Right lobe of liver (tissue), 6 donors: ENCODE measurements at places on chromosomes 2 and 18. TPM values are rescaled to one million over a fixed set of nuclear protein-coding genes. Genes with fewer than 3 reads are reported as not detected.
A peak's percentile ranks its signal among the peaks of the same experiment; 100 is the strongest.

CRYGC gene
- not detected for total RNA-seq

IGFBP5 gene
- 51.2 TPM for total RNA-seq

- no peak for DNase-seq
- no peaks in the 10 kb centered on the region for H3K36me3 ChIP-seq
- no peak overlapping the region for H3K27ac ChIP-seq
Measured at GRCh38 chr2:36858551-36859365, 107.6 kb downstream of the STRN start.

DNA sequence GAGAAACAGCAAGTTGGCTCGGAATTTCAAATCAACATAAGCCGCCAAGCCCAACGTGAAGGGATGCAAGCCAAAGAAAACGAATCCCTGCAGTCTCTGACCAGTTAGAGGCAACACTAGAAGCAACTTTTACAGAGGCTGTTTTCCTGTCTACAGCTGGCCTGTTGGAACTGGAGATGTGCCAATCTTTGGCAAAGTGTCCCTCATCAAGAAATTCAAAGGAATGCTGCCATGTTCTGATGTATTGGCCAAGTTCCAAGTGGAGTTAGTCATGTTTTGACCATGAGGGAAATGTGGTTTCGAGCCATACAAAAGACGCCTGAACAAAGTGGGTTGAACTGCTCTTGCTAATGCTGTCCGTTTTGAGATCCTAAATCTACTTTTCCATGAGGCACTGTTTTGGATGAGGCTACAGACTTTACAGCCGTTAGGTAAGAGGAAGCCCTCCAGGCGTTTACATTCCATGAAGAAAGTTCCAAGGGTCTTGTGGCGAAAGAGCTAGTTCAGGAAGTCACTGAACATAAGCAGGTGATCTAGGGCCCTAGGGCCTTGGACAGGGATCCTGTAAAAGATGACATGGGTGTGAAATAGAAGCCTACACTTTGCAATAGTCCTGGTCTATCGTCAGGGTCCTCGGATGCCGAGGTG is 140.7 kb upstream of the PXDN start:
- H3K4me3 ChIP-seq = no peak overlapping the region
- H3K27me3 ChIP-seq = no peaks in the 10 kb centered on the region
- DNase-seq = peak; percentile 3
- no peak overlapping the region for H3K27ac ChIP-seq
- no peaks in the 10 kb centered on the region for H3K36me3 ChIP-seq

DNA sequence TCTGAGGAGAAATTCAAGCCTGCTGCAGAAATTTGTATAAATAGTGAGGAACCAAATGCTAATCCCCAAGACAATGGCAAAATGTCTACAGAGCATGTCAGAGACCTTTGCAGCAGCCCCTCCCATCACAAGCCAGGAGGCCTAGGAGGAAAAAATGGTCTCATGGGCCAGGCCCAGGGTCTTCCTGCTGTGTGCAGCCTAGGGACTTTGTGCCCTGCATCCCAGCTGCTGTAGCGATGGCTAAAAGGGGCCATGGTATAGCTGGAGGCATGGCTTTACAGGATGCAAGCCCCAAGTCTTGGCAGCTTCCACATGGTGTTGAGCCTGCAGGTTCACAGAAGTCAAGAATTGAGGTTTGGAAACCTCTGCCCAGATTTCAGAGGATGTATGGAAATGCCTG is 191.2 kb upstream of the BCL2L11 start:
- no peak overlapping the region for H3K27ac ChIP-seq
- no peak overlapping the region for H3K4me3 ChIP-seq
- no peaks in the 10 kb centered on the region for H3K36me3 ChIP-seq
- no peak for DNase-seq
- H3K4me1 ChIP-seq = no peaks in the 10 kb centered on the region
- H3K27me3 ChIP-seq = no peaks in the 10 kb centered on the region

DNA sequence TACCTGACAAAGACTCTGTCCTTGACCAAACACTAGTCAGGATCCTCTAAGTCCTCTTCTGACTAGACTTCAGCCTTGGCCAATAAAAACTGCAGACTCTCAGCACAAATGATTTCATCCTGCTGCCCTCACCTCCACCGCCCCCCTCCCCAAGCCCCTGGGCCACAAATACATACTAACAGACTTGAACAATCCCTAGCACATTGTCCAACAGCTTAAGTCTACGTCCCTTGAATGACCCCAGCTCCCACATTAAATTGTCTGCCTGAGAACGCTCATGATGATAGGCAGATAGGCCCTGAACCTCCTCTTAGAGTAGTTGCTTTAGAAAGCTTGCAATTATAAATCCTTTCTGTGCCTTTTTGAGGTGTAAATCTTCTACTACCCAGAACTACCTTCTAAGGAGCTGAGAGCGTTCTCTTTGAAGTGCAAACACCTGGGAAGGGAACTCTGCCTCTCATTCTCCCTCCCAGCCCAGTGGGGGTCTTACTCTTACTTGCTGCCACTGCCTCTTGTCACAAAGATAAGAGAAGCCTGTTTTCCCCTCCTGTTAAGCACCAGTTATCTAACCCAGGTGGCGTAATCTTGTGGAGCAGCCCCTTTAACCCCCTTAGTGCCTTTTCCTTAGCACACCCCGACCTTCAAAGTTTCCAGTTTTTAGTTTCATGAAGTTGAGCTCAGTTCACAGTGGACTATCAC is 1225.6 kb downstream of the LRP1B start:
- H3K4me3 ChIP-seq = no peak overlapping the region
- no peak for DNase-seq
- no peaks in the 10 kb centered on the region for H3K27me3 ChIP-seq
- H3K27ac ChIP-seq = no peak overlapping the region
- H3K4me1 ChIP-seq = no peaks in the 10 kb centered on the region

DNA sequence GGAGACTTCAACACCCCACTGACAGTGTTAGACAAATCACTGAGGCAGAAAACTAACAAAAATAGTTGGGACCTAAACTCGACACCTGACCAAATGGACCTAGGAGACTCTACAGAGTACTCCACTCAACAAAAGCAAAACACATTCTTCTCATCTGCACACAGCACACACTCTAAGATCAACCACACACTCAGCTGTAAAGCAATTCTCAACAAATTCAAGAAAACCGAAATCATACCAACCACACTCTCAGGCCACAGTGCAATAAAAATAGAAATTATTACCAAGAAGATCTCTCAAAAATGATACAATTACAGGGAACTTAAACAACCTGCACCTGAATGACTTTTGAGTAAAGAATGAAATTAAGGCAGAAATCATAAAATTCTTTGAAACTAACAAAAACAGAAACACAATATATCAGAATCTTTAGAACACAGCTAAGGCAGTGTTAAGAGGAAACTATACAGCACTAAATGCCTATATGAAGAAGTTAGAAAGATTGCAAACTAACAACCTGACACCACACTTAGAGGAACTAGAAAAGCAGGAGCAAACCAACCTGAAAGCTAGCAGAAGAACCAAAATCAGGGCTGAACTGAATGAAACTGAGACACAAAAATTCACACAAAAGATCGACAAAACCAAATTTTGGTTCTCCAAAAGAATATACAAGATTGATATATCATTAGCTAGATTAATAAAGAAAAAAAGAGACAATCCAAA is 46.3 kb downstream of the RTTN start:
- no peaks in the 10 kb centered on the region for H3K36me3 ChIP-seq
- no peaks in the 10 kb centered on the region for H3K27me3 ChIP-seq
- H3K4me1 ChIP-seq = no peaks in the 10 kb centered on the region
- no peak overlapping the region for H3K4me3 ChIP-seq
- H3K27ac ChIP-seq = no peak overlapping the region

DNA sequence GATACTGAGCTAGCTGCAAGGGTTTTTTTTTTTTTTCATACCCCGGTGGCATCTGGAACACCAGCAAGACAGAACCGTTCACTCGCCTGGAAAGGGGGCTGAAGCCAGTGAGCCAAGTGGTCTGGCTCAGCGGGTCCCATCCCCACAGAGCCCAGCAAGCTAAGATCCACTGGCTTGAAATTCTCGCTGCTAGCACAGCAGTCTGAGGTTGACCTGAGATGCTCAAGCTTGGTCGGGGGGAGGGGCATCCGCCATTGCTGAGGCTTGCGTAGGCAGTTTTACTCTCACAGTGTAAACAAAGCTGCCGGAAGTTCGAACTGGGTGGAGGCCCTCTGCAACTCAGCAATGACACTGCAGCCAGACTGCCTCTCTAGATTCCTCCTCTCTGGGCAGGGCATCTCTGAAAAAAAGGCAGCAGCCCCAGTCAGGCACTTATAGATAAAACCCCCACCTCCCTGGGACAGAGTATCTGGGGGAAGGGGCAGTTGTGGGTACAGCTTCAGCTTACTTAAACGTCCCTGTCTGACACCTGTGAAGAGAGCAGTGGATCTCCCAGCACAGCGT is 5.1 kb upstream of the MIB1 start:
- H3K27me3 ChIP-seq = no peaks in the 10 kb centered on the region
- H3K27ac ChIP-seq = no peak overlapping the region
- H3K36me3 ChIP-seq = no peaks in the 10 kb centered on the region
- no peak for DNase-seq
- no peak overlapping the region for H3K4me3 ChIP-seq
- no peaks in the 10 kb centered on the region for H3K4me1 ChIP-seq

DNA sequence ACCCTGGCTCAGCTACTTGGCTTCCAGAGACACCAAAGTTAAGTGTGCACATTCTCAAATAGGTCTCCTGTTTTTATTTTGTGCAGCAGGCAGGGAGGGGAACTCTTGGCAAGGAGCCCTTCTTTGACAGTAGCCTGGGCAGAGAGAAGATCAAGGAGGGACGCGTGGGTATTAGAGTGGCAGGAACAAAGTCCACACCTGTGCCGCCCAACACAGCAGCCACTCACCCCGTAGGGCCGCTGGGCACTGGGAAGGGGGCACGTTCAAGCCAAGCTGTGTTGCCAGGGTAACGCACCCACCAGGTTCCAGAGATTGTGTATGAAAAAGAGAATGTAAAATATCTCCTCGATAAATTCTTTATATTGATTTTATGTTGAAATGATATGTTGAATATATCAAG is 229.3 kb upstream of the AGAP1 start:
- no peak for DNase-seq
- H3K27me3 ChIP-seq = no peaks in the 10 kb centered on the region
- H3K4me3 ChIP-seq = no peak overlapping the region
- no peaks in the 10 kb centered on the region for H3K4me1 ChIP-seq
